Neuronal stem cell (in vitro differentiated cells): ENCODE measurements at places on chromosomes 7 and 10.

DNA sequence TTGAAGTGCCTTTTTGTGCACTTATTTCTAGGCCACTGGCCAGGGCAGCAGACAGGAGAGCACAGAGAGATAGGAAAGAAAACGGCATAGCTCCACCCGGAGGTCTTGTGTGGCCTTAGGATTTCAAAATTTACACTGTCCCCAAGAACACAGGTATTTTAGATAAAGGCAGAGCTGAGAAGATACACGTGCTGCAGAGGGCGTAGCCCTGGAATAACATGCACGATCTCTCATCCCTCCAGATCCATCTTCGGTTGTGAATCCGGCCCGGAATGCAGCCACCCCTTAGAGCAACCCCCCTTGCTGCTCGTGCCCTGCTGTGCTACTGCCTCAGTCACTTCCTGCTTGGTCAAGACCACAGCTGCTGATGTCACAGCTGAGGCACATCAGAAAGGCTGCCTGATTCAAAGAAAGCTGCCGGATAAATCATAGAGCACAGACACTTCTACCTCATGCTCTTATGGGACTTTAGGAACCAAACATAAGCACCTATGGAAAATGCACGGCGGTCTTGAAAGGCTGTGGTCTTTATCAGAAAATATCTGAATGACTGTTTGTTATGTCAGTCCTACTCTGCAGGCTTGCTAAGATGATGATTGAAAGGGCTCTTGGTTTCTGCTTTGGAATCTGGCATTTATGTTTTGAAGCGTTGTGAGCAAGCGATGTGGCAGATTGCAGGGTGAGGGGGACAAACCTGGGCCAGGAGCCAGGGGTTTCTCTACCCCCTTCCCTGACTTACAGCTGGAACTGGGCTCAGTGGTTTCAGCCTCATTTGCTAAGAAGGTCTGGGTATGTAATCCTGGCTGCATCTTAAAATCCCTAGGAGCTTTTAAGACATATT, 152.0 kb downstream of the SVIL start:
- DNase-seq, result no peak

- no peak for DNase-seq
These were observed 84.9 kb downstream of the CAMK1D start for GRCh38 chr10:12434277-12434676.

- DNase-seq, result no peak
These were observed 2.7 kb upstream of the PDCD4 start for GRCh38 chr10:110868981-110869380.

DNA sequence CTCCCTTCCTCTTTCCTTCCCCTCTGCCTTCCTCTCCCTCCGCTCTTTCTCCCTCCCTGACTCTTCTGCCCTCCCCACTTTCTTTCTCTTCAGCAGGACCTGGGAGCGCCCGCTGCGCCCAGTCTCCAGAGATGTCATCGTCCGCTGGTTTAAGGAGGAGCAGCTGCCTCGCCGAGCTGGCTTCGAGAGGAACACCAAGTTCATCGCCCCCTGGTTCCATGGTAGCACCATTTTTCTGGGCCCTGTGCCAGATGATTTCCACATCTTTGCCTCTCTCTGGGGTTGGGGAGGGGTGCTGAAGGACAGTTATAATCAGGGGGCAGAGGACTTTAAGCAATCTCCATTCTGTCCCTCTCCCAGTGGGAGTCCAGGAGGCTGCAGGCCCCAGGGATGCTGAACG, 71.6 kb downstream of the SH2D4B start:
- no peak for DNase-seq

DNA sequence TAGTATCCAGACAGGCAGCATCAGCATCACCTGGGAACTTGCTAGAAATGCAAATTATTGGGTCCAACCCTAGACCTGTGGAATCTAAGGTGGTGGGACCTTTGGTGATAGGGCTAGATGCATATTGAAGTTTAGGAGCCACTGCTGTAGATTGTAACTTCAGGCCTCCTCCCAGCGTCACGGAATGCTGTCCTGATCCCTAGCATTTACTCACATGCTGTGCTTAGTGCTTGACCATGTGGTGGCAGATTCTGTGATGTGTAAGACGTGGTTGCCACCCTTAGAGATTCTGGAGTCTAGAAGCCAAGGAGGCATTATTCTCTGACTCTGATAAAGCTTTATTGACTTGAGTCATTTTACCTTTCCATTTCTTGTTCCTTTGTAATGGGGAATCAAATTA, 13.5 kb downstream of the AHR start:
- DNase-seq, result no peak

GRCh38 chr7:95660023-95660434, 63.7 kb upstream of the PDK4 start:
- DNase-seq, result no peak

- DNase-seq, result peak; percentile 26
These were observed 1.9 kb upstream of the TMEM178B start for GRCh38 chr7:141071855-141072547.

- no peak for DNase-seq
These were observed 11.8 kb upstream of the ACSL5 start for GRCh38 chr10:112361951-112362751.

DNA sequence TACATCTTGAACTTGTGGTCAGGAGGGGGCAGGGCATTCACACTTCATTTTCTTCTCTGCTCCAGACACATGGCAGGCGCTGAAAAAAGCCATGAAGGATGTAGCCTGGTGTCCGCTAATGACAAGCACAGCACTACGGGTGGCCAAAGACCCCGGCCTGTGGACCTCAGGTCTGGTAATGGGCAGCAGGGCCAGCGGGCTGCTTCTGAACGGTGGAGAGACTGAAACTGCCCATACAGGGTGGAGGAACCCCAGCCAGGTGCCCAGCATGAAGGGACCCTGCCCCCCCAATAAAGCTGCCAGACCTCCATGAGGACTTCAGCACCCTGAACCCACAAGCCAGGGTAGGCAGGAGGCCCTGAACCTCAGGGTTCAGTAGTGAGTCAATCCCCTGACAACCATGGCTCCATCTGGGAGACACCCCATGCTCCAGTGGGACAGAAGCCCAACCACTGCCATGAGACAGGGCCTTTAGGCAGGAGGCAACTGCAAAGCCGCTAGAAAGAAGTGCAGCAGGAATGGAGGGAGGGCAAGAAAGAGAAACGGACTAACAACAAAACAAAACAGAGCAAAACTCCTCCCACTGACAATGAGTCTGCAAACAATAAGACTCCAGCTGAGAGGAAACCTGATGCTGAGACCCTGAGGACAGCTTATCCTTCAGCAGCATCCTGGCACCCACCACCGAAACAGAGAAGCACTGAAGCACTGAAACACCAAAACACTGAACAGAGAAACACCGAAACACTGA, 140.2 kb upstream of the PPP2R2D start:
- peak; percentile 38 for DNase-seq
